Dermis blood vessel endothelial cell (primary cell): ENCODE measurements at places on chromosomes 4 and X. TPM values are rescaled to one million over a fixed set of nuclear protein-coding genes. Genes with fewer than 3 reads are reported as not detected.

Gene SEC24D
- 43.6 and 65.5 TPM in 2 replicates for total RNA-seq

Gene EXOC1L
- total RNA-seq = not detected in 2 replicates

DNA sequence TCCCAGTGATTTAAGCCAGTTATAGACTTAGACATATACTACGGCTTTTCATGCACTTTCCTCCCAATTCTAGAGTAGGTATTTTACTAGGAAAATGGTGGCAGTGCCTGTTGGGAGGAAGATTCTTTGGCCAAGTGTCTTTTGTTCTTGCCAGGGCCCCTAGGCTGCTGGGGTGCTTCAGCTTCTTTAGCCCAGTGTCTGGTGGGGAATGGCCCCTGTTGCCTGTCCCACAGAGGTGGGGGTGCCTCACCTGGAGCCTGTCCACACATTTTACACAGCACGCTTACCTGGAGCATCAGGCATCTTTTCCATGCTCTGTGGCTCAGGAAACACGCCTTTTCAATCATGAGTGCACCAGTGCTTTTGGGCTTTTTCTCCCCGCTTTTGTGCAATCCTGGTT lies 33.2 kb upstream of the MSANTD1 start:
- DNase-seq = no peak

GRCh38 chr4:67638136-67638535 lies 62.8 kb downstream of the UBA6 start:
- no peak for DNase-seq

Gene FGFRL1
- 12.8 and 20.8 TPM in 2 replicates for total RNA-seq

GRCh38 chrX:6660567-6661264 lies 125.8 kb upstream of the VCX3A start:
- no peak for DNase-seq

Gene AFAP1
- 48.5 and 81.3 TPM in 2 replicates for total RNA-seq

Gene CPE
- 1.0 and 1.1 TPM in 2 replicates for total RNA-seq

DNA sequence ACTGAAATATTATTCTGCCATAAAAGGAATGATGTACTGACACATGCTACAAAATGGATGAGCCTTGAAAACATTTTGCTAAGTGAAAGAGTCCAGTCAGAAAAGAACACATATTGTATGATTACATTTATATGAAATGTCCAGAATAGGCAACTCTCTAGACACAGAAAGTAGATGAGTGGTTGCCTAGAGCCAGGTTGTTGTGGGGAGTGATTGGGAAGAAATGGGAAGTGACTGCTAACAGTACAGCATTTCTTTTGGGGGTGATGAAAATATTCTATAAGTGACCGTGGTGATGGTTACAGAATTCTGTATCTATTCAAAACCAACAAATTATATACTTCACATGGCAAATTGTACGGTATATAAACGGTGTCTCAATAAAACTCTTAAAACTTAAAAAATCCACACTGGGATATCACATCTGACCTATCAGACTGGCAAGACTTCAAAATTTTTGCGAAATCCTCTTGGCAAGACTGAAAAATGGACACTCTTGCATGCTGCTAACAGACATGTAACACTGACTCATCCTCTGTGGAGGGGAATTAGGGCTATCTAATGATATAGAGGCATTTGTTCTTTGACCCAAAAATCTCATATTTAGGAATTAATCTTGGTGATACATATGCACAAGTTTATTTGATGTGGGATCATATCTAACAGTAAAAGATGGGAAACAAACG lies 71.8 kb downstream of the FAM13A start:
- DNase-seq = no peak

DNA sequence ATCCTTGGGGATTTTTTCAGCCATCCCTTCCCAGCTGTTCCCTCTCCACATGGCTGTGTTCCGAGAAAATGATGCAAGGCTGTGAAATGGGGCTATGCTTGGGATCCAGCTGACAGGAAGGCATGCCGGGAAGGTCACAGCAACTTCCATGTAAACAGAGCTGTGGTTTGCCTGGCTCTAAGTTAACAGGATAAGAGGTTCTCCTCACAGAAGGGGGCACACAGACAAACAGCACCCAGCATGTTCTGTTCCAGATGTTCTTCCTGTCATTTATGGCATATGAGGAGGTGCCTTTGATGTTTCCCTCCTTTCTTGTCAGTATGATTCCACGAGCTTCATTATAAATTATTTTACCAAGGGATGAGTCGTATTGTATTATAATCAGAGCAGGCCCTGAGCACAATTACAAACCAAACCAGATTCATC lies 220.7 kb downstream of the ANTXR2 start:
- peak; percentile 0 for DNase-seq

DNA sequence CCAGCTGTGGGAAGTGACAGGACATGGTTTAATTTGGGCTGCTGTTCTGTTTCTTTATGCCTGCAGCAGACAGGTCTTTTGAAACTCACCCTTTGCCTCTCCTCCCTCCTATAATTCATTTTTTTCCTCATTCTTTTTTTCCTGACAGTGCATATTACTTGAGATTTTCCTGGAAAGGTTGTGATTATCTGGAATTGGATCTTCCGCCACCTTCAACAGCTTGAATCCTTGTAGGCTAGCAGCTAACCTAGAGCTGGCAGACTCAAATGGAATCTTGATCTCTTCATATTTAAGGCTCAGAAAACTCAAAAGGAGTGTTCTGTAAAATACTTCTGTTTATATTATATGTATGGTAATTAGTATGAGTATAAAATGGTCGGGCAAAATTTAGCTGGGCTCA lies 49.3 kb upstream of the CLCN4 start:
- no peak for DNase-seq

DNA sequence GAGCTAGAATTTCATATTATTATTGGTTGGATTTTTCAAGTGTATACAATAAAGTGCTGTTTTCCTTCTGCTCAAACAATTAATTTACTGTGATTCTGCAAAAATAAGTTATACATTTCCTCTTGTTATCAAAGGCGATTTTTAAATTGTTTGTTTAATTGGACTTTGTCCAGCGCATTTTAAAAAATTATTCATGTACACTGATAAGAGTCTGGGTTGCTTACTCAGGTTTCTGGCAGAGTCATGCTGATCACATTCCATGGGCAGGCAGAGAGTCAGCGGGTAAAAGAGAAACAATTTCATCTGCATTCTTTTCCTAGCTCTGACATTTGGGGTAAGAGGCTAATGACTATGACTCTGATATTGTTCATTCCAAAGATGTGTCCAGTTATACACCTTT lies 8.9 kb downstream of the FAT4 start:
- DNase-seq = peak; percentile 77

Gene NR3C2
- total RNA-seq = 9.9 and 12.2 TPM in 2 replicates

Gene GNRHR
- total RNA-seq = not detected in 2 replicates

Gene COL4A5
- 48.0 and 54.9 TPM in 2 replicates for total RNA-seq

Gene MXRA5
- total RNA-seq = under 0.01 TPM in 2 replicates

- no peak for DNase-seq
Observed at GRCh38 chr4:23762551-23762950, 127.3 kb downstream of the PPARGC1A start.

GRCh38 chr4:13514722-13515121 lies 29.6 kb downstream of the NKX3-2 start:
- DNase-seq = no peak

GRCh38 chr4:30866907-30867306 lies 146.7 kb downstream of the PCDH7 start:
- no peak for DNase-seq

- DNase-seq = no peak
Observed at GRCh38 chrX:102739657-102740056, 19.1 kb downstream of the GPRASP3 start.

DNA sequence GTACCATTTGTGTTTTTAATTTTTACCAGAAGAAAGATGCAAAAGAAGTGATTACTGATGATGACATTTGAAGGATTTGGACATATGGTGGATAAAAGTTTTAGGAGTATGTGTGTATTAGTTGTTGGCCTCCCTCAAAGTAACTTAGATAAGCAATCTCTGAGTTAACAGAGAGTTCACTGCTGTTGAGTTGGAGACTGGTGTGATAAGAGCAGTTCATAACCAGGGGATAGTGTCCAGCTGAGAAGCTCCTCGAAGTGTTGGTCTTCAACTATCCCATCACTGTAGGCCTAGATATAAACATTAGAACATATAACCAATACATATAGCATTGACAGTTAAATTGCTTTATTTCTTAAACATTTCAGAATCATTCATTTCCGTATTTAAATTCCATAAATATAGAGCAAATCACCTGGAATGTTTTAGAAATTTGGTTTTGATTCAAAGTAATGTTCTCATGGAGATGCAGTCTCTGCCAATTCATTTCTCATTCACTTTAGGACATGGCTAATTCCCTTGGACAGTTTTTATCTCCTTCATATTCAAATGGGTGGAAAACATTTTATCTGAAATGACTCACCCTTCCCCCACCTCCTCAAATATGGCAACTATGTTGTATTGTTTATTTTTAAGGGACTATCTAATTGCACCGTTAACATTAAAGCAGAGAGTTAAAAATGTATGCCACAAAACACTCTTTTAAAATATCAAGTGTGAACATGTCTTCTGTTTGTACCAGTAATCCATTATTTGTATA lies 136.8 kb upstream of the SLC4A4 start:
- no peak for DNase-seq

Gene MAGEB17
- total RNA-seq = not detected in 2 replicates

DNA sequence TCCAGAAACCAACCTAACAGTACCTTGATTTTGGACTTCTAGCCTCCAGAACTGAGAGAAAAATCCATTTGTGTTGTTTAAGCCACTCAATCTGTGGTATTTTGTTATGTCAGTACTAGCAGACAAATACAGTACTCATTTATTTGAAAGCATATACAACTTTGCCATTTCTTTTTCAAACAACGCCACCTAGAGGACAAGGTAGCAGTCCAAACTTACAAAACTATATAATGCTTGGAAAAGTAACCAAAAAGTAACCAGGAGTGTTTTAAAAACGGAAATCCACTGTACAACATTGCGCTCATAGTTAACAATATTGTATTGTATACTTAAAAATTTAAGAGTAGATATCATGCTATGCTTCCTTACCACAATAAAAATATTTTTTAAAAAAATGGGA lies 37.0 kb upstream of the FGF13 start:
- DNase-seq = peak; percentile 15

Gene TCEAL3
- 8.0 and 8.4 TPM in 2 replicates for total RNA-seq

GRCh38 chr4:47536966-47537365 lies 51.9 kb downstream of the ATP10D start:
- DNase-seq = no peak

- no peak for DNase-seq
Observed at GRCh38 chr4:65737672-65738071, 67.4 kb upstream of the EPHA5 start.

- DNase-seq = no peak
Observed at GRCh38 chrX:73877687-73878086, 314.7 kb downstream of the CHIC1 start.

GRCh38 chrX:27924718-27925117 lies 56.5 kb downstream of the DCAF8L1 start:
- DNase-seq = no peak
